ENCODE measurements at places on chromosomes 7 and 10.
A peak's percentile ranks its signal among the peaks of the same experiment; 100 is the strongest.

GRCh38 chr7:24475166-24475961, 97.9 kb upstream of the PALS2 start:
- DNase-seq = no peak

- no peak for DNase-seq
These were observed 110.2 kb downstream of the SRI start for GRCh38 chr7:88109612-88110011.

- DNase-seq = no peak
These were observed 9.7 kb downstream of the CREM start for GRCh38 chr10:35136263-35136815.

GRCh38 chr10:133072196-133072595, 15.5 kb upstream of the ADGRA1 start:
- DNase-seq = no peak

GRCh38 chr7:22082553-22082885, 136.8 kb upstream of the CDCA7L start:
- DNase-seq = no peak

DNA sequence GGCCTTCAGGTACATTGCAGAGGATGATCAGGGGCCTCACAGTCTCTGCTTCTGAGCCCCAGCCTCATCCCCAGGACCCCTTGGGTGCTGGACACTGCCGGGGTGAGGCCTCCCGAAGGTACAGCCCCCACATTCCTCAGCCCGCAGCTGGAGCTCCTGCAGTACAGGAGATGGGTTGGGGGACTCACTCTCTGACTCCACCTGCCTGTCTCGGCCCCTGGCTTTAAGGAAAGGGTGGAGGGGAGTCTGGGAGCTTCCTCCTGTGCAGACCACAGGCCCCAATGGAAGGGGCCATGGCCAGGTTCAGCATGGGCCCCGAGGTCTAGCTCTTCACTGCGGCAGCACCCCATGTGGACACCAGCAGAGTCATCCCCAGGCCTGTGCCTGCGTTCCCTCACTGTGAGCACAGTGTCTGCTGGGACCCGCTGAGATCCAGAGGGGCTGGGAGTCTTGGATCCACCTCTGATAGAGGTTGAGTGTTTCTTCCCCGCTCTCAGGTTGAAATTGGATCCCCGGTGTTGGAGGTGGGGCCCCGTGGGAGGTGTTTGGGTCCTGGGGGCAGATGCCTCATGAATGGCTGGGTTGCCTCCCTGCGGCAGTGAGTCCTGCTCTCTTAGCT, 99.9 kb downstream of the PRKAG2 start:
- DNase-seq = no peak

- DNase-seq = no peak
These were observed 90.4 kb downstream of the TAF3 start for GRCh38 chr10:7908541-7909210.

GRCh38 chr10:92124616-92125143, 166.2 kb downstream of the CPEB3 start:
- no peak for DNase-seq

DNA sequence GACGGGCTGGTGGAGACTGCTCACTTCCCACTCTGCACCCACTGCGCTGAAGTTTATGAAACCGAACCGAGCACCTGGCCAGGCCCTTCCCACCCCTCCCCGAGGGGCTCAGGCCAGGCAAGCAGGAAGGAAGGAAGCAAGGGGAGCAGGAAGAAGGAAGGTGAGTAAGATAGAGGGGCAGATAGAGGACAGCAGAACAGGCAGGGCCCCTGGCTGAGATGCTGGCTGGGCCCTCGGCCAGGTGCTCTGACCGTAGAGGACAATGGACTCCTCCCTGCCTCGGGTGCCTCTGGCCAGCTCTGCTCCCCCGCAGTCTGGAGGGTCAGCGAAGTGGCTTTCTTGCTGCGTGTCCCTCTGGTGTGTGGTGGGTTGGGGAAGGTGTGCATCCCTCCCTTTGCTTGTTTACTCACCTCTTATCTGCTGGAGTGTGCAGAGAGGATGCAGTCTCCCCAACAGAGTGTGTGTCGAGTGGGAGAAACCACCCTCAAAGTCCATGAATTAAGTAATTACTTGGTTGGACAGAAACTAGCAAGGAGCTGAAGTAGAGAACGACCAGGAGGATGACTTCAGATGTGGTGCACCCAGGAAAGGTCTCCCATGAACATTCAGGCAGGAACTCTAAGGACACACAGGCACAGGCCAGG, 82.8 kb upstream of the PPP2R2D start:
- no peak for DNase-seq

GRCh38 chr10:93813507-93814465, 56.0 kb downstream of the LGI1 start:
- peak; percentile 33 for DNase-seq

DNA sequence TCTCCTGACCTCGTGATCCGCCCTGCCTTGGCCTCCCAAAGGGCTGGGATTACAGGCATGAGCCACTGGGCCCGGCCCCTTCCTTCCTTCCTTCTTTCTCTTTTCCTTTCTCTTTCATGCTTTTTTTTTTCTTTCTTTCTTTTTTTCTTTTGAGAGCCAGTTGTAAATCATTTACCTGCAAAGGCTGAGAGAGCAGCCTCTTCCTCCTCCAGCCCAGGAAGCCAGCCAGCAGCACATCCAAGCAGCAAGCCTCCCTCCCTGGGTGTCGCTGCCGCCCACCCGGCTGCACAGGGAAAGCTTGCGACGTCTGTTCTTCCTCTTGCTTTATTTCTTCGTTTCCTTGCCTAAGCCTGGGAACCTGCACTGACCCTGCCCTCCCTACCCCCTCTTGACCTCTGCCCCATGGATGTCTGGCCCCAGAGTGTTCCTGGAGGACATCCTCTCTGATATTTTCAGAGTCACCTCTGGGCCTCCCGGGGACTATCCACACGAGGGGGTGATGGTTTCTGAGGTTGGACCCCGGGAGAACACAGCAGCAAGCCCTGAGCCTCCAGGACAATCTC, 62.8 kb upstream of the MYL10 start:
- no peak for DNase-seq

GRCh38 chr7:66283003-66283920, 78.1 kb downstream of the TPST1 start:
- DNase-seq = no peak

- DNase-seq = no peak
These were observed 4.6 kb downstream of the FOXL3 start for GRCh38 chr7:294440-295154.

DNA sequence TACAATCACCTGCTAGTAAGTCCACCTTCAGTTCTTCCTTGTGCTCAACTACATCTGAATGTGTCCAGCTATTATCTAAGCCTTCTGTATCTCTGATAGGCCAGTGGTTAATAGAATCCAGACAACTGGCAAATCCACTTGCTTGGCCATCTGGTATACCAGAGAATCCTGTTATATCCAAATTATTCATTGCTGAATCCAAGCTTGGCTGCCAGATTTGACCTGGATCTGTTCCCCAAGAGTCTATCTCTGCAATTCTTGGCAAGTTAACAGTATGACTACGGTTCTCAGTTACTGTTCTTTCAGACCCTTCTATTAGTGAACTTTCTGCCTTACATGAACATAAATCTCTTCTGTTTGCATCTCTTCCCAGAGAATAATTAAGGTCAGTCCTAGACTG, 154.6 kb upstream of the TARP start:
- DNase-seq = no peak

GRCh38 chr7:77382532-77382931, 33.6 kb downstream of the GSAP start:
- DNase-seq = no peak

All from activated T-cell treated with anti-CD3 and anti-CD28 coated beads, Interleukin-2, amount 50 U/mL, for 72 hours (primary cell).